ENCODE measurements at places on chromosomes 11 and 22. TPM values are rescaled to one million over a fixed set of nuclear protein-coding genes. Genes with fewer than 3 reads are reported as not detected.

SHANK3 gene
- total RNA-seq, result 8.7 TPM

NEFH gene
- total RNA-seq, result 0.07 TPM

FOLR2 gene
- total RNA-seq, result not detected

DNA sequence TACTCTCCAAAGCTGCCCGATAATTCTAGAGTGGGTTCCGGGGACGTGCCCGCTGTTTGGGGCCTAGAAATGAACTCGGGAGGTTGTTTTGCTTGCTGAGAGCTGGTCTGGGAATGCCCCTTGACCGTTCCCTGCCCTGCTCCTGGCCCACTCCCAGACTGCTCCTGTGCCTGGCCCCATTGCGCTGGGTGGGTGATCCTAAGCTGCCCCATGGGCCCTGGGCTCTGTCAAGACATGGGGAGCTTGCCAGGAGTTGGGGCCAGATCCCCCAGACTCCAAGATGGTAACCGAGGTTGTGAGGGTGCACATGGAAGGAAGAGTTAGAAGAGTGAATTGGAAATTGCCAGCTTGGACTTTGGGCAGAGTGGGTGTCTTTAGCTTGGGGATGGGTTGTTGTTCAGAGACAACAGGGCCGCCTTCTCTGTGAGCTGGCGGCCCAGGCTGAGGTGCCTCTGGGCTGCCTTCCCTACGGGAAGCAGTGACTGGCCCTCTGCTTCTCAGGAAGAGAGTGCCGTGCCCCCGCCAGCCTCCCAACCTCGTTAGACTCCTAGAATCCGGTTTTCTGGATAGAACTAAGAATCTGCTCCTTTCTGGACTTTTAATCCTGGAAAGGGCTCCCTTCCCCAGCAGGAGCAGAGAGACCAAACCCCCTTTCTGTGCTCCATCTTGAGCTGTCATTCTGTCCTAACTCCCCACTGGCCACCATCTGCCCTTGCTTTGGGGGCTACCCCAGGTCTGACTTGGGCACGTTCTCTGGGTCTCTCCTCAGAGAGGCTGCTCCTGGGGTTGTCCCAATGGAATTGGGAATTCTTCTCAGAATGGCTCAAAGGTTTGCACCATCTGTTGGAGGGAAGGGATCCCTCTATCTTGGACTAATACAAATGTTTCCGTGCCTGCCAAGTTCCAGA is 1.8 kb downstream of the ST3GAL4 start:
- no peak for DNase-seq

DNA sequence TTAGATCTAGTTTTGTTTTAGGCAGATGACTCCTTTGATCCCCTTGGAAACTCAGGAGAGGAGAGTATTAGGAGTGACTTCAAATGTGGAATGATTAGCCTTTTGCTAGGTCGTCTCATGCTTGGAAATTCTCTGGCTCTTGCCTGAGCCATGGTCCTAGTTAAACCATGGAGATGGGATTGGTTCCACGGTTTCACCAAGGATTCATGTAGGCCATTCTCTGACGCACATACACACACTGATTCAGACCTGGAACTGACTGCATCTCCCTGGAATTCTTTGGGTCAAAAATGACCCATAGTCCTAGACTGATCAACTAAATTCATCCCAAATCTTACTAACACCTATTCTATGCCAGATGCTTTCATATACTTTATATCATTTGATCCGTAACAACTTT is 56.5 kb downstream of the POLD3 start:
- no peak for DNase-seq

GRCh38 chr11:35040221-35040942 is 98.6 kb upstream of the CD44 start:
- DNase-seq, result peak; percentile 99

GRCh38 chr11:7514099-7514591 is 346 bp downstream of the PPFIBP2 start:
- DNase-seq, result no peak

GRCh38 chr11:120139316-120140069 is 1.6 kb upstream of the TRIM29 start:
- no peak for DNase-seq

DNA sequence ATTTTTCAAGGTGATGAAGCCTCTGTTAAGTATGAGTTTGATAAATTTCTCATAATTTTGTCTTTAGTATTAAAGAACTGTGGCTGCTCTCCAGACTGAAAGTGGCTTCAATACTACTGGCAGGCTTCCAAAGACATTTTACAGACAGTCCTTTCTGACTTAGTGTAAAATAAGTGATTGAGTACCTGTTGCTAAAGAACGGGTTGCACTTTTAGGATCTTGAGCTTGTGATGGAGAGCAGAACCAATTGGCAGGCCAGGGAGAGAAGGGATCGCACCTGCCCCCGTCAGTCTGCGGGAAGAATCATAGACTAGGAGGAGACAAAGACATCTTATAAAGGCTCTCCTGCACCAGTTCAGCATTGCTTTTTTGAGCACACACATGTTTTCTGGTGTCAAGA is 4.4 kb downstream of the NCAM1 start:
- DNase-seq, result no peak

- DNase-seq, result peak; percentile 54
Measured at GRCh38 chr11:127998421-127998820, 588.9 kb downstream of the ETS1 start.

DNA sequence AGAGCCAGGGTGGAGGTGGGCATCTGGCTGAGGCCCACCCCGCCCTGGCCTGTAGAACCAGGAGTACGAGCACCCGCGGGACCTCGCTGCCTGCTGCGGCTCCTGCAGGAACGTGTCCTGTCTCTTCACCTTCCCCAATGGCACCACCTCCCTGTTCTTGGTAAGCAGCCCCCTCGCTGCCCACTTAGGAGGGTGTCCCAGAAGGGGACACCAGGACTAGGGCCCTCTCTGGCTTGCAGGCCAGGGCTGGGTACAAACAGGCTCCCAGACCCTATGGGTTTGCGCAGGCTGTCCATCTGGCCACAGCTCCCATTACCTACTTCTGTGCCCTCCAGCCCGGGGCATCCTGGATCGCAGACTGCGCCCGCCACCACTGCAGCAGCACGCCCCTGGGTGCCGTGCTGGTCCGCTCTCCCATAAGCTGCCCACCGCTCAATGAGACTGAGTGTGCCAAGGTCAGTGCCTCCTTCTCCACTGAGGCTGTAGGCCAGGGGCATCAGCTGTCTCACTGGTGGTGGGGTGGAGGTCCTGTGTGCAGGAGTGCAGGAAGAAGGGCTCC is 77.5 kb upstream of the MYOD1 start:
- DNase-seq, result no peak

Measured in mammary epithelial cell (primary cell).